ENCODE measurements at places on chromosomes 3 and 15.
A peak's percentile ranks its signal among the peaks of the same experiment; 100 is the strongest.

- DNase-seq: peak; percentile 87
Observed at GRCh38 chr15:32828507-32829186, 110.8 kb downstream of the GREM1 start.

DNA sequence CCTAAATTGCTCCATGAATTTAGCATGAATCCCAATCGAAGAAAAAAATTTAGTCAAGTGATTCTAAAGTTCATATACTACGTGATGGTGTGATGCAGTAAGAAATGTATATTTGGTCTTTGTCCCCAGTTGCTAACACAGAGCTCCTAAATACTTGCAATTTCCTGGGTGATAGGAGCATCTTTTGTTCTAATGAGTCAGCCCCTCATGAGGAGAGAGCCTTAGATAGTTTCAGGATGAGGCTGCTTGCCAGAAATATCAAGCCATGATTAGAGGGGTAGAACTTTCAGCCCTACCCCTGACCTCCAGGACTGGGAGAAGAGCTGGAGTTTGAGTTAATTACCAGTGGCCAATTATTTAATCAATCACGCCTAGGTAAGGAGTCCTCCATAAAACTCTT, 170.2 kb downstream of the PDE8A start:
- DNase-seq: no peak

- DNase-seq: no peak
Observed at GRCh38 chr3:98954242-98954641, 52.7 kb upstream of the DCBLD2 start.

DNA sequence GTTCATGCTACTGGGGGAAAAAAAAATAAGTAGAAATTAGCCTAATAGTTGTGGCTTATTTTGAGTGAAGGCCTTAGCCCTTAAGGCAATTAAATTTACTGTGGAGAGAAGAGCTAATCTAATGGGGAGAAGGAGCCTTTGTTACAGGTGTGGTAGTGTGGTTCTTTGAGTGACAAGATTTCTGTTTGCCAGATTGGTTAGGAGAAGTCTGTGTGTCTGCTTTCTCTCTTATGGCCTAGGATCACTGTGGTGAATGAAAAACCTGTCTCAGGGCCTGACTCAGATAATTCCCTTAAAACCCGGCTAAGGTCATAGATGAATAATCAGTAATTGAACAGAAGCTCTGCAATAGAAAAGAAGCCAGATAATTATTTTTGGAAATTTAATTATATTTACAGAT, 27.0 kb downstream of the OPA1 start:
- DNase-seq: no peak

DNA sequence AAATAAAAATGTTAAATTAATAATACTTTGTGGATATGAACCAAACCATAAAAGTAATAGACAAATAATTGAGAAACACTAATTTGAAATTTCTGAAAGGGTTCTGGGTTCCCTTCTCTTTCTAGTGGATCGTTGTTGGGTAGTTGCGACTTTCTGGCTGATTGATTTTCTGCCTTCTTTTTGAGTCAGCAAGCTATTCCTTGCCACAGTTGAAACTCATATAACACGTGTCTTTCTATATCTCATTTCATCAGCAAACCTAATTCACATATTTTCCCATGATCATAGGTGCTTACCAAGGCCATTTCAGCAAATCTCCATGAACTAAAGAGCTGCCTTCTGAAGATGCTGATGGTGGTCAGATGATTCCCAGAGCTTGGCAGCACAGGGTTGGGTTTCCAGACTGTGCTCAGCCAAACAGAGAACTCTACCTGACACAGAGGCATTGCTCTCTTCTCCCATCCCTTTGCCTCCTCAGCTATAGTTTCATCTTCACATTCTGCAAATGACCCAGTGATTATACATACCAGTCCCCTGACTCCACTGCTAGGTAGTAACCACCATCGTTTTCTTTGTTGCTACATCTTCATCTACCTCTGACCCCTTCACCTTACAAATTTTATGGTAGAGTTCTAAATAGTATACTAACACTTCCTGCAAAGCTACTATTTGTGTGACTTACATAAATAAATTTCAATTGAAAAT, 383.9 kb upstream of the DPH6 start:
- no peak for DNase-seq

DNA sequence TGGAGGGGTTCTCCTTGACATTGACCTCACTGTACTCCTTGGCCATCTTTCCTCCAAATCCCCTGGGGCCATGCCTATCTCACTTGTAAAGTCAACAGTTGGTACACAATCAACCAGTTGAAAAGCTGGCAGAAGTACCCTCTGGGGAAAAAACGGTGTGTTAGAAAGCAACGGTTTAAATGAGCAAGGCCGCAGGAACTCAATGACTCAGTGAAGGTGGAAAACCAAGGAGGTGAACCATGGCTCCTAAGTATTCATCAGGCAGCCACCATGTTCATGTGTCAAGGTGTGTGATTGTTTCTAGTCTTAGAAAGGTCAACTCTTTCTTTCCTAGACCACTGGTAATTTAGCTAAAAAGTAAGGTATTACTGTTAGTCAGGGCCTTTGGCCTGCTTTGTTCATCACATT, 130.9 kb upstream of the SATB1 start:
- DNase-seq: no peak

- DNase-seq: peak; percentile 87
Observed at GRCh38 chr15:24772686-24773373, 97.3 kb downstream of the NPAP1 start.

DNA sequence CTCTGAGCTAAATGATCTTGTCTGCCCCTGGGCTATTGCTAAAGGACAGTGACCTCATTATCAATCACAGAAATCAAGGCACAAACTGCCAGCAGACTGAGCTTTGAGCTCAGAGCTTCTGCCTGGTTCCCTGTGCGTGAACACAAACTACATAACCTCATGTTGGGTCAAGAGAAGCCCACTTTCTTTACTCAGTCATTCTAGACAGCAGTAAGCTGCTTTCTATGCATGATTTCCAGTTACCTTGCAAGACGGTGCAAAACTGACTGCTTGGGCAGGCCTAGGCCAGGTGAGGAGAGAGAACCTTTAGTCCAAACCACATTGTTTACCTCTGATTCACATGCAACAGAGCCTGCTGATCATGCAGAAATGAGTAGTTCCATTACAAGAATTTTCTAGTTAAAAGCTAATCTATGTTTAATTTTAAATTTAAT, 75.1 kb downstream of the ARRDC4 start:
- no peak for DNase-seq

GRCh38 chr3:129413687-129414506, 14.5 kb downstream of the EFCAB12 start:
- DNase-seq: peak; percentile 98

- DNase-seq: no peak
Observed at GRCh38 chr3:78165876-78166275, 1126.0 kb downstream of the ROBO2 start.

DNA sequence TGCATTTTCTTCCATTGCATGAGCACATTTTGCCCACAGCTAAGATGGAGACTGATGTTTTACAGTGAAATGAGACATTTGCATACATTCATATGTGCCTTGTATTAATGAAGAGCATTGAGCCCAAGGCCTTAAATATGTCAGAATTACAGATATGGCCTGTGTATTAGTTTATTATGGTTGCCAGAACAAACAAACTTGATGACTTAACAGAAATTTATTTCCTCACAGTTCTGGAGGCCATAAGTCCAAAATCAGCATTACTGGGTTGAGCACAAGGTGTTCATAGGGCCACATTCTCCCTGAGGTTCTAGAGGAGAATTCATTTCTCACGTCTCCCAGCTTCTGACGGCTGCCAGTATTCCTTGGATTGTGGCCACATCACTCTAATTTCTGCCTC, 302.6 kb upstream of the TGFBR2 start:
- DNase-seq: no peak

DNA sequence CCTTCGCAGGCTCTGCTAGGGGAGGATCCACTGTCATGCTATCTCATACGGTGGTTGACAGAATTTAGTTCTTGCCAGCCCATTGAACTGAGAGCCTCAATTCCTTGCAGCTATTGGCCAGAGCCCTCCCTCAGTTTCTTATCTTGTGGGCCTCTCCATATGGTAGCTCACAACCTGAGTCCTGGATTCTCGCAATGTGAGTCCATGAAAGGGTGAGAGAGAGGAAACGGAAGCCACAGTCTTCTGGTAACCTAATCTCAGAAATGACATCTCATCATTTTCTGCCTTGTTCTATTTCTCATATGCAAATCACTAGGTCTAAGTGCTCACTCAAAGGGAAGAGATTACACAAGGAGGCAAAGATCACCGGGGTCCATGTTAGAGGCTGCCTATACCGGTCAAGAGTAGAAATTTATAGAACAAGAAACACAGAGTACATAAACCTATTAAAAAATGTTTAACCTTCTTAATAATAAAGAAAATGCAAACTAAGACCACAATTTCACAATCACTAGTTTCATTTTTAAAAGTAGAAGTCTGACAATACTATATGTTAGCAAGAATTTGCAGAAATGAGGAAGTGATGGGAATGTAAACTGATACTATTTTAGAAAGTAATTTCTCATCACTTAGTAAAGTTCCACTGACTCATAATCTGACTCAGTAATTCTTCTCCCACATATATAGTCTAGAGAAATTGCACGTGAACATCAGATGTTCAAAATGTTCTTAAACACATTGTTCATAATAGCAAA, 378.4 kb upstream of the AGTR1 start:
- DNase-seq: peak; percentile 89

- no peak for DNase-seq
Observed at GRCh38 chr3:26920646-26921478, 298.3 kb downstream of the LRRC3B start.
